ENCODE measurements at places on chromosomes 4 and X.

- no peak for DNase-seq
These were observed 11.9 kb downstream of the RPS6KA3 start for GRCh38 chrX:20254712-20255299.

- no peak for DNase-seq
These were observed 17.0 kb upstream of the AP1AR start for GRCh38 chr4:112214390-112215264.

DNA sequence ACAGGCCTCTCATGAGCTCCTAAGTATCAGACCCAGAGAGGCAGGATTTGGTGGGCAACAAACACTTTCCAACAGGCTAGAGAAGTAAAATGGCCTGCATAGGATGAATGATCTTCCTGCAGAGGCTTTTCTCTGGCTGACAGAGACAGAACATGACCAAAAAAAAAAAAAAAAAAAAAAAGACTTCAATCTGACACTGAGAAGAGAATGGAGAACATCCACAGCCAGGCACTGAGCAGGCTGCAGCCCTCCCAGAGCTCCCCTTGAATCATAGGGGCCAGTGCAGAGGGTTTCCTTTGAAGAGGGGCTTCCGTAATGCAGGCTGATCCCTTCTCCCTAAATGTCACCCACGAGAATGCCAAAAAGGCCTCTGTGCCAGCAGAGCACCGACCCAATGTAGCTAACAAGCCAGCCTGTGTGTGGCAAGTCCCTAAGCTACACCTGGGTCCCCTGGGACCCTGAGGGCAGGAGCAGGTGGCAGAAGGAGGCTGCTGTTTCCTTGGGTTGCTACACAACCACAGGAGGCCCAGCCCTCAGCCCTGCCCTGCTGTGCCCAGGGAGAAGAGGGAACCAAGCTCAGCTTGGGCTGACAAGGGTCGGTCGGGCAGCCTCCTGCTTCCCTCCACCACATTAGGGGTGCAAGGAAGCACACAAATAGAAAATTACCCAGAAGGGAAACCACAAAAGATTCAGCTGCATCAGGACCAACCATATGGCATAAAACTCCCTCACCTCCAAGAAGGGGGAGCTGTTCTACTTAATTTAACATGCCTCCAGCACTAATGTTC is 55.6 kb downstream of the MAP7D2 start:
- DNase-seq: no peak

DNA sequence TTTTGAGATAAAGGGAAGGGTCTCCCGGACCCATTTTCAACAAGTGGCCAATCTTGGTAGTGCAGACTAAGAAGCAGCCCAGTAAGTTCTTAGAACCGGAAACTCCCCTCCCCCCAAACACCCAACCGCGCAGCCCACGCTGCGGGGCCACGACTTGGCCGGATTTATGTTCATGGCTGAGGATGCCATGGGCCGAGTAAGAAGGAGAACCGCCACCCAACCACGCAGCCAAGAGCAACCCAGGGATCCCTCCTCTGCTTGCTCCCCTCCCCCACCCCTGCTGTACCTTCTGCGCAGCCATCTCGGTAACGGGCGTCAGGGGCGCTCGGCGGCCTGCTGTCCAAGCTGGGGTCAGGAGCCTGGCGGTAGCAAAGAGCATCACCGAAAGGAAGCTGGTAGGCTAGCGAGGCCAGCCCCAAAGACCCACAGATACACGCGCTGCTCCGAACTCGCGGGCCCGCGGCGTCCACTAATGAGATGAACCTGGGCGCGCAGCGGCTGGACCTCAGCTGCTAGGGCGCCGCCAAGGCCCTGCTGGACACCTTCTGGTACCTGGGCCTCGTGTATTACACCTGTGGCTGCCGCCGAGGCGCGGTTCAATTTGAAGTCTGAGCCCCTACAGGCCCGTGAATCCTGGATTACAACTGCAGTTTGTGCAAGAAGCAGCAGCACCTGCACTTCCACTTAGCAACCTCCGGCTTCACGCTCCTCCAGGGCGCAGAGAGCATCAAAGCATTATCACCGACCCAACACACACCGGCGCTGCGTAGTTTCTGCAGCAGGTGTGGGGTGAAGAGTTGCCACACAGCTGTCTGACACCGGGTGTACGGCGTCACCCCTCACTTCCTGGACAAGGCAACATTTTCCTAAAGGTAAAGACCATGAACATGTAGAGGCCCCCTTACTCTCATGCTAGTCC is 63.4 kb downstream of the NUDT10 start:
- DNase-seq: peak; percentile 41

GRCh38 chr4:171478181-171478580 is 335.0 kb upstream of the GALNTL6 start:
- DNase-seq: no peak

- no peak for DNase-seq
These were observed 17.0 kb downstream of the PRKG2 start for GRCh38 chr4:81197864-81198524.

DNA sequence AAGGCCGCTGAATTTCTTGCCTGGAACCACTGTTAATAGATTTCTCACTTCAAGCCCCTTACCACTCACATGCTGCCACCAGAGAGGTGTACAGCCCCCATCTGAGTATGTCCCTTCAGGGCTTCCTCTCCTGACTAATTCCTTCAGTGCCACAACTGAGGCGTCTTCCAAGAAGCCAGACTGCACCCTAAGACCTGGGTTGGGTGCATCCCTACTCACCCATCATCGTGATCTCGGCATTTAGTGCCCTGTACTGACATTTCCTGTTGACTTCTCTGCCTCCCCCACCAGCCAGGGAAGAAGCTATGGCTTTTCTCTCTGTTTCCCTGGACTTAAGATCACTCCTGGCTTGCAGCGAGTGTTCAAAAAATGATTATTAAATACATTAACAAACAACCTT is 40.4 kb upstream of the MAP3K15 start:
- DNase-seq: no peak

DNA sequence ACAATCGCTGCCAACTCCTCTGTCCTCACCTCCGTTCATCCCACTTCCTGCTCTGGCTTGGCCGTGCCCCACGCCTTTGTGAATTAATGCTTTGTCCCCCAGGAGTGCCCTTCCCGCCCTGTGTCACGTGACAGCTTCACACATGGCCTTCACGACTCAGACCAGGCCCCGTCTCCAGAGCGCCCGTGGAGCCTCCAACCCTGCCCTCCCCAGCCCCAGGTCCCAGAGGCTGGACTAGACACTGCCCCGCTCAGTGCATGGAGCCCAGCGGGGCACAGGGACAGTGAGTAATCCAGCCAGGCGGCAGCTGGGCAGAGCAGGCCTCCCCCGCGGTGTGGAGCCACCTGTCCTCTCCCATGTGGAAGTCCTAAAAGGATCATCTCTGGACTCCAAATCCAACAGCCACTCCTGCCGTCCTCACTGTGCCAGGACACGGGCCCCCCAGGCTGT is 7.4 kb downstream of the ADRA2C start:
- no peak for DNase-seq

DNA sequence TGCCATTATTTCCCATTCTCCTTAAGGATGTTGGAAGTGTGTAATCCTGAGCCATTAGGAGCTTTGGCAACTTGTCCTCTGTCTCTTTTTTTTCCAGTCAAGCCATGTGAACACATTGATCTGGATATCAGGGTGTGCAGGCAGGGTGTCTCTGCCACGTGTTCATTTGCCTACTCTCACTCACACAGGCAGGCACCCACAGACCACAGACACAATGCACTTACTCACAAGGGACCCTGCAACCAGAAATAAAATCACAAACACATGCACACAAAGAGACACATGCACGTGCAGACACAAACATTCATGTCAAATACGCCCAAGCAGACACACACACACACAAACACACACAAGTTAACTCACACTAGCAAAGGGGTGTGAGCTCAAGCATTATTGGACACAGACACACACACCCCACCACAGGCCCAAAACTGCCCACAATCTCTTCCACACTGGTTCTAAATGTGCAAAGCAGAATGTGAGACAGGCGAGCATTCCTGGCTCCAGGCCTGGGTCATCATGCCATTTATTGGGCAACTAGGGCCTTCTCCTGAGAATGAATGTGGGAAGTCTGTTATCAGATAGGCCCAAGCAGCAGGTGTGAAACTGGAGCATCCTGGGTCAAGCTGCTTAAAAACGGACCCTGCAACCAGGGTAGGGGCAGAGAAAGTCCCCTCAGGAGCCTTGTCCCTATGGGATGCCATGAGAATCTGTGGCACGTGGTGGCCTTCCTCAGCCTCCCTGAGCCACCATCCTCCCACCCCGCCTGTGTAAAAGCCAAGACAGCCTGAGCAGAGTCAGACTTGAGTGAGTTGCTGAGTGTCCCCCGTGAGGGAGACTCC is 63.4 kb downstream of the NBDY start:
- no peak for DNase-seq

DNA sequence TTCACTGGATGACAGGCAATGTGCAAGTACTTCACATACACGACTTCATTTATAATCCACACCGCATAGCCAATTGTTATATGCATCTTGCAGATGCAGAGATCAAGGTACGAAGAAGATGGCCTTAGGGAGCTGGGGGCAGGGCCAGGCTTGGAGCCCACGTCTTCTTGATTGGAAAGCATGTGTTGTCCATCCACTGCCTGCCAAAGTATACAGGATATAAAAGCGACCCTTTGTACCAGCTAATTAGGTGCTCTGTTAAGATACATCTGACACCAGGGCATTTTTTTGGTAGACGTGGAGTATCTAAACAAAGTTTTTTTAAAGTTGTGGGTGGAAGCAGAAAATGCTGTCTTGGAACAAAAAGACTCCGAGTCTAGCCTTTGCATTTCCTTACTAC is 1.4 kb downstream of the C4orf36 start:
- DNase-seq: no peak

GRCh38 chr4:7430965-7431695 is 3.6 kb downstream of the PSAPL1 start:
- DNase-seq: no peak

Measured in stimulated activated CD4-positive, alpha-beta T cell treated with anti-CD3 and anti-CD28 coated beads, Interleukin-2, amount 100 ng/mL, for 48 hours (primary cell).